GM23248 (cell line): ENCODE measurements at places on chromosomes 11 and 22. TPM values are rescaled to one million over a fixed set of nuclear protein-coding genes. Genes with fewer than 3 reads are reported as not detected.

Gene CBL
- 7.8 and 8.6 TPM in 2 replicates for total RNA-seq

Gene P2RY2
- not detected in 2 replicates for total RNA-seq

Gene SGSM1
- not detected in 2 replicates for total RNA-seq

GRCh38 chr22:24059793-24060192 is 48.7 kb downstream of the CABIN1 start:
- no peaks in the 10 kb centered on the region for H3K27me3 ChIP-seq
- peak overlapping the region; percentile 92 for H3K27ac ChIP-seq
- peaks cover 29% of the 10 kb centered on the region for H3K4me1 ChIP-seq

DNA sequence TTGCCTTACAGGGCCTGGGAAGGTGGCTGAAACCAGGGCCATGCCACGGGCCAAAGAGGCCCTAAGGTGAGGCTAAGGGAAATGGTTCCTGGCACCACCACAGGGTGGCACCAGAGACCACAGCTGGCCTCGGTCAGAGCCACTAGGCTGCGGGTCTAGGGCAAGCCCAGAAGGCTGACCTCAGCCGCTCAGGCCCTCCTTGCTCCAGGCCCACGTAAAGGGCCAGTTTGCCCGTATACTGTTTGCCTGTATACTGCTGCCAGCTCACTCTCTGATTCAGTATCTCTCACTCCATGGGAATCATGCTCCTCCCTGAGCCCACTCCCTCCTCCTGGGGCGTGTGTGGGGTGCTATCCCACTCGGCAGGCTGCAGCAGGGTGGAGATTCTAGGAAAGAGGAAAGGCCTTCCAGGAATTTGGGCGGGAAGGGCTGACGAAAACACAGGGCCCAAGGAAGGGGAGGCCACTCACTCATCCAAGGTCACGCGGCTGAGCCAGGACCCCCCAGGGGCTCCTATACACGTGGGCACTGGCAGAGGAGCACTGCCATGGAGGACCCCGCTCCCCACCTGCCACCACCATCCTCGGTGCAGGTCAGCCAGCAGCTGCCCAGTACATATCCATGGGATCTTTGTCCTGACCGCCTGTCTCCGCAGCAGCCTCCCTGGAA is 62.4 kb downstream of the NECTIN1 start:
- no peak overlapping the region for H3K4me3 ChIP-seq
- H3K27ac ChIP-seq: no peak overlapping the region
- DNase-seq: peak; percentile 79
- H3K4me1 ChIP-seq: no peaks in the 10 kb centered on the region

- H3K27ac ChIP-seq: no peak overlapping the region
- H3K27me3 ChIP-seq: no peaks in the 10 kb centered on the region
- DNase-seq: peak; percentile 1
- no peaks in the 10 kb centered on the region for H3K4me1 ChIP-seq
- no peak overlapping the region for H3K4me3 ChIP-seq
Observed at GRCh38 chr11:103465555-103466140, 356.4 kb downstream of the DYNC2H1 start.

DNA sequence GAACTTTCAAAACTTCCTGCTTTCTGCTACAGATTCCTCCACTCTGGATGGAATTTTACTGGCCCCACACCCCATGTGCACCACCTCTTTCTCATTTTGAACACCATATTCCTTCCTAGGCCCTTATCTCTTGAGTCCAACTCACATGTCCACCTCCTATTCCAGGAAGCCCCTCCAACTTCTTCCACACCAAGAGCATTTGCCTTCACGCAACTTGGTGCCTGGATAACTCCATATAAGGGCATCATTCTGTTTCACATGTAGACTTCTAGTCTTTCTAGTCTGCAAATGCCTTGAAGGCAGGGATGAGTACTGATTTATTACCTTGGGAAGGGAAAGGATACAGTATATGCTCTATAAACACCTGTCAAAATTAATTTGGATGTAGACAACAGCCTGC is 17.5 kb downstream of the GAB2 start:
- H3K27me3 ChIP-seq: no peaks in the 10 kb centered on the region
- no peak overlapping the region for H3K27ac ChIP-seq
- no peak for DNase-seq
- H3K4me3 ChIP-seq: no peak overlapping the region

DNA sequence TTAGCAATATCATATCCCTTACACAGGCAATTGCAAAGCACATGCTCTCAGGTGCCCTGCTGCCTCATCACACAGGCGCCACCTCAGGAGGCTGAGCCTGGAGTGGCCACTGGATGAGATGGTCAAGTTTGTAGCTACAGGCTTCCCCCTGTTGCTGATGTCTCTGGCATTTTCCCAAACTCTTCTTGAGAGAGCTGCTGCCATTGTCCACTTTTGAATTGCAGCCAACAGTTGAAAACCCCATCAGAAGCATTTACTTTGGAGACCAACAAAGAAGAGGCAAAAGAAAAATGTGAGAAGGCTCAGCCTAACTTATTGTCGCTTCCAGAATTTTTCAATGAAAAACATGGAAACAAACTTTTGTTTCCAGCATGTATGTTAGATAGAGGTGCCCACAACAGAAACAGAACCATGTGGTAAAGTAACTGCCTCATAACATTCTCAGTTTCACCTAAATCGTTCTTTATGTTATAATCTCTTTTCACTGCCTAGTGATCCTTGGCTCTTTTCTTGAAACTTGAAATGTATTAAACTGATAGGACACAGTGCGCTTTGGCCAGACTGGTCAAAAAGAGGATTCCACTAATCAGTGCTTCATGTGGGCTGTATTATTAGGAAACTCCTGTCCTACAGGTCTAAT is 47.6 kb upstream of the OR8B8 start:
- H3K36me3 ChIP-seq: no peaks in the 10 kb centered on the region
- 0 out of 2 replicates have a peak, but pooled peaks cover 4% of the 10 kb centered on the region for H3K27me3 ChIP-seq
- DNase-seq: no peak
- no peaks in the 10 kb centered on the region for H3K4me1 ChIP-seq
- no peak overlapping the region for H3K4me3 ChIP-seq

GRCh38 chr22:47166033-47166404 is 403.6 kb downstream of the TBC1D22A start:
- no peaks in the 10 kb centered on the region for H3K36me3 ChIP-seq
- H3K4me1 ChIP-seq: no peaks in the 10 kb centered on the region

- peaks cover 3% of the 10 kb centered on the region; the same call in 1 of the 2 replicates for H3K27me3 ChIP-seq
- no peaks in the 10 kb centered on the region for H3K4me1 ChIP-seq
- H3K36me3 ChIP-seq: no peaks in the 10 kb centered on the region
- DNase-seq: no peak
- no peak overlapping the region for H3K4me3 ChIP-seq
Observed at GRCh38 chr11:129416080-129416820, 40.6 kb downstream of the BARX2 start.

Gene KCNQ1
- total RNA-seq: not detected in 2 replicates

- H3K27ac ChIP-seq: 0 out of 2 replicates have a peak overlapping the region, but pooled peaks have one; percentile 17
- H3K36me3 ChIP-seq: no peaks in the 10 kb centered on the region
- H3K4me3 ChIP-seq: no peak overlapping the region
- peaks cover 66% of the 10 kb centered on the region for H3K4me1 ChIP-seq
- DNase-seq: peak; percentile 88
Observed at GRCh38 chr11:95515371-95515770, 274.2 kb downstream of the FAM76B start.

DNA sequence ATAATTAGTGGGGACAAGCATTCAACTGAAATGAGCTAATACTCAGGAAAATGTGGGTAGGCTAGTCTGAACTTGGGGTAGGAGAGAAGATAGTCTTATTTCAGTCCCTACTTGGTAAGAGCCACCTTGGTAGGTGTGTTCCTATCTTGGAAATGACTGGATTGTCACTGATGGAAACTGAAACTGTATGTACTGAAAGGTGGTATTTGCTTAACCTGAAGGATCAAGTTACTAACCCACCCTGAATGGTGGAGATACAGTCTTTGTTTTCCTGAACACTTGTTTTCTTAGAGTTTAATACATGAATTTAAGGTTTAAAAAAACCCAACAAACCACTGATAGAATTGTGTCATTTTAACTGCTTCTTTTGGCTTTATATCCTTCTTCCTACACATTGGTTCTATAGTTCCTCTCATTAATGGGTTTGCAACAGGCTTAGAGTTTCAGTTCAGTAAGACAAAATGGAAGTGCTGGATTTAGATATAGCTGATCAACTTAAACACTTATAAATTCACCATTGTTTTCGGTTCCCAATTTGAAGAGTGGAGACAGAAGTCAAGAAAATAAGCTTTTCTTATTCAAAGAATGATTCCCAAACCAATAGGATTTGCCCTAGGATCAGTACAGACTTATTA is 4.2 kb downstream of the FAR1 start:
- no peak overlapping the region for H3K27ac ChIP-seq
- DNase-seq: no peak
- no peaks in the 10 kb centered on the region for H3K27me3 ChIP-seq
- no peak overlapping the region for H3K4me3 ChIP-seq

- no peaks in the 10 kb centered on the region for H3K27me3 ChIP-seq
- no peak for DNase-seq
- no peak overlapping the region for H3K4me3 ChIP-seq
- H3K27ac ChIP-seq: no peak overlapping the region
Observed at GRCh38 chr11:8712506-8712905, 29.9 kb downstream of the RPL27A start.

Gene RPS13
- total RNA-seq: 597 and 754 TPM in 2 replicates

- H3K27me3 ChIP-seq: no peaks in the 10 kb centered on the region
- H3K27ac ChIP-seq: peak overlapping the region; percentile 99
- H3K4me3 ChIP-seq: peak overlapping the region; percentile 80
Observed at GRCh38 chr11:44564670-44565210, 723 bp upstream of the CD82 start.

GRCh38 chr22:20156611-20157429 is 6.0 kb upstream of the CCDC188 start:
- no peaks in the 10 kb centered on the region; the same call in 1 of the 2 replicates for H3K27me3 ChIP-seq
- DNase-seq: peak; percentile 53
- no peak overlapping the region for H3K27ac ChIP-seq
- no peak overlapping the region for H3K4me3 ChIP-seq

DNA sequence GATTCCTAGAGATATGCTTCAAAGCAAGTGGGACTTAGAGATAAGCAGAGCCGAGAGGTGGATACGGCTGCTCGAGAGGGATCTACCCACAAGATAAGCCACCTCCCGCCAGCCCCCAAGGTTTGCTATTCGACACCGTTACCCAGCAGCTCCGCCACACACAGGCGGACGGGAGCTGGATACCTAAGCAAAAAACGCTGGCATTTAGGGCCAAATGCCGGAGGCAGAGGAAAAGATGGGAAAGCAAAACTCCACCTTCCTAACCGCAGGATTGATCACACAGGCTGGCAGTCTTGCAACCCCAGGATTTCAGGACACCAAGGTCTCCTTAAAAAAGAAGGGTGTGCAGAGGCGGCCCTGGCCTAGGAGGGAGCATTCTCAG is 709 bp downstream of the FTH1 start:
- H3K4me3 ChIP-seq: peak overlapping the region; percentile 98
- peak; percentile 72 for DNase-seq
- H3K27ac ChIP-seq: peak overlapping the region; percentile 99
- H3K4me1 ChIP-seq: peaks cover 49% of the 10 kb centered on the region
- no peaks in the 10 kb centered on the region for H3K27me3 ChIP-seq
- peaks cover 29% of the 10 kb centered on the region for H3K36me3 ChIP-seq

DNA sequence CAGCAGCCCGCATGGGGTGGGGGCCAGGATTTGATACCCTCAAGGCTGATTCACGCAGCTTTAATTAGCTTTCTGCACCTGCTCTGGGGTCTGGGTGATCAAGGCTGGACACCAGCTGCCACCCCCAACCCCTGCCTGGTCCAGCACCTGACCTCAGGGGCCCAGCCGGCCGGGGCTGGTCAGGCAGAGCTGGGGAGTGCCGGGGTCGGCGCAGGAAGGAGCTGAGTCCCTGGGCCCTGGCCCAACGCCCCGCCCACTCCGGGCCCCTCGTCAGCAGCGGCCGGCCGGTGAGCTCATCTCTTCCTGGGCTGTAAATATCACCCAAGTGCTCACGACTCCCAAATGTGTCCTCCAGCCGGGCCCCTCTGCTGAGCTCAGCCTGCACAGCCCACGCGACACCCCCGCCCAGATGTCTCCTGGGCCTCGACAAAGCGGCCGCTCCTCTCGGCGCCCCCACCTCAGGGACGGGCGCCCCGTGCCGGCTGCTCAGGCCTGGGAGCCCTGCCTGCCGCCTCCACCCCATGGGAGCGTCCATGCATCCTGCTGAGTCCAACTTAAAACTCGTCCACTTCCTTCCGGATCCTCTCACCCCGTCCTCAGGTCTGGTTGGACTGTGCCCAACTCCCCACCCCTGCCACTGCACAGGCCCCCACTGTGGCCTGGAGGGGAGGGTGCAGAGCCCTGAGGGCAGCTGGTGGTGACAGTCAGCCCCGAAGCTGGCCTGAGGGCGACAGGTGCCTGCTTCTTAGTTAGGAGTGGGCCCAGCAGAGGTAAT is 29.0 kb downstream of the RTN4R start:
- peak; percentile 40 for DNase-seq
- no peaks in the 10 kb centered on the region for H3K36me3 ChIP-seq
- no peaks in the 10 kb centered on the region for H3K27me3 ChIP-seq
- no peak overlapping the region for H3K27ac ChIP-seq

GRCh38 chr22:42438293-42438650 is 6.1 kb upstream of the NFAM1 start:
- no peak overlapping the region for H3K4me3 ChIP-seq
- no peak overlapping the region for H3K27ac ChIP-seq
- DNase-seq: no peak
